ENCODE measurements at places on chromosomes 3 and 15.

DNA sequence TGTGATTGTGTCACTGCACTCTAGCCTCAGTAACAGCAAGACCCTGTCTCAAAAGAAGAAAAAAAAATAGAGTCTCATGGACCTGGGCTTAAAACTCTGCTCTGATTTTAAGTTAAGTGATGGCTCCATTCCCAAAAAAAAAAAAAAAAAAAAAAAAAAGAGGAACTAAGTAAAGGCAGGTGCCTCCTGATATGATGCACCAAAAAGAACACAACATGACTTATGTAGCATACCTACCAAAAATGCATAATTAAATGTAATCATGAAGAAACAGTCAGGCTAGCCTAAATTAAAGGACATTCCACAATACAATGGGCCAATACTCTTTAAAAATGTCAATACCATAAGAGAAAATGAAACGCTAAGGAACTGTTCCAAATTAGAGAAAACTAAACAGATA lies 5.4 kb upstream of the IREB2 start:
- no peak for DNase-seq

DNA sequence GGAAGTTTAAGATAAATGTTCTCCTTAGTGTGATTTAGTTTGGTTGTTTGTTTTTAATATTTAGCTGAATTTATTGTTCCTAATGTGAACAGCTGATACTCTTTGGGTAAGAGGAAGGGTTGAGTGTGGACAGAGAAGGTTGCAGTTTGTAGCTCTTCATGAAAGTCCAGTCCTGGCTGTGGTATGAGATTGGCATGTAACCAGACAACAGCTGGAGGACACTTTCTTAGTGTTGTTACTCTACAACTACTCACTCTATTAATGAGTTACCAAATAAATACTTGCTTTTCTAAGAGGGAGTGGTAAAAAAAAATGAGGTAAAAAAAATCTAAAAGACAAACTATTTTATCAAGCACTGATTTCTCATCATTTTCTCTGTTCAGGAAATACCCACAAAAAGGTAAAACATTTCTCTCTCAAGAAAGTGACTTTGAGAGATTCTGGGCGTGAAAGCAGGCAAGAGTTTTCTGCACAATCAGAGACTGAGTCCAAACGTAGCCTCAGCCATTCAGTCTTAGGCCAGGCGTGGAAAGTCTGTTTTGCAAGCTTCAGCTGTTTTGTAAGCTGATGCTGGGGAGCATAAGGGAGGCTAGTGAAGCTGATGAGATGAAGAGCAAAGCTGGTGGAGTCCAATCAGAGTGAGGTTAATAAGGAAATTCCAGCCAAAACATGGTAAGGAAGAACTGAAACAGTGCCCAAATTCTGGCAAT lies 138.5 kb upstream of the ARPP21 start:
- DNase-seq, result no peak

GRCh38 chr15:62250978-62251377 lies 85.9 kb upstream of the C2CD4B start:
- DNase-seq, result no peak

DNA sequence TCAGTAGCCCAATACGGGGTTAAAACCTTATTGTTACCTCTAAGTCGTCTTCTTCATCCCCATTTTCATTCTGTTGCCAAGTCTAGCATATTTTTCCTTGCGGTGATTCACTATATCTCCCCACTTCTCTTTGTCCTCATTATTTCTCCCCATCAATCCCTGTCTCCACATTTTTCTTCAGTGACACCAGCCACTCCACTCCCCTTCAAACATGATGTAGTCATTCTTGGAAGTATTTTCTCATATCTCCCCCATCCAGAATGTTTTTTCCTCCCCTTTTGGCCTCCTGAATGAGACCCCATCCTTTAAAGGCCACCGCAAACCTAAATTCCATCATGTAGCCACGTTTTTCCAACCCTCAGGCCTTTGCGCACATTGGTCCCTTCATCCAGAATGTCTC lies 105.9 kb downstream of the TOP2B start:
- DNase-seq, result no peak

- DNase-seq, result no peak
Observed at GRCh38 chr3:111605018-111605417, 9.9 kb upstream of the ZBED2 start.

GRCh38 chr3:84724877-84725276 lies 233.9 kb upstream of the CADM2 start:
- no peak for DNase-seq

DNA sequence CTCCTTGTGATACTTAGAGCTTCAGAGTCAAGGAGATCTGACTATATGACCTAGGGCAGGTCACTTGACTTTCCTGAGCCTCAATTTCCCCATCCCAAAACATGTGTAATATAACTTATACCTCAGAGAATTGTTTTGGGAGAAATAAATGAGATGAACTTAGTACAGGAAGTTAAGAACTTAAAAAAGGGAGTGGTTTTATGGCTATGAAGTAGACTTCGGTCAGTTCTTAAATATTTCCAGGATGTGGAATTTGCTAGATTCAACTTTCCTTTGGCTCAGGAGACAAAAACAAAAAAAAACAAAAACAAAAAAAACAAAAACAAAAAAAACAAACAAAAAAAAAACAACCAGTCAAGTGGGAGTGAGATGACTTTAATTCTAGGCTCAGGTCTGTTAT lies 116.7 kb downstream of the EDEM1 start:
- DNase-seq, result no peak

GRCh38 chr15:75796321-75796720 lies 46.9 kb upstream of the UBE2Q2 start:
- DNase-seq, result no peak

DNA sequence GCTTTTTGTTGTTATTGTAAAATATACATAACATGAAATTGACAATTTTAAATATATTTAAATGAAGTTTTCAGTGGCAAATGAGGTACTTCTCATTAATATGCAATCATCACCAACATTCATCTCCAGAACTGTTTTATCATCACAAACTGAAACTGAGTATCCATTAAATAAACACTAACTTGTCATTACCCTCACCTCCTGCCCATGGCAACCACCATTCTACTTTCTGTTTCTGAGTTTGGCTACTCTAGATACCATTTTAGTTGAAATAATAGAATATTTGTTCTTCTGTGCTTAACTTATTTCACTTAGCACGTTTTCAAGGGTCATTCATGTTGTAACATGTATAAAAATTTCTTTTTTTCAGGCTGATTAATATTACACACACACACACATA lies 834.3 kb downstream of the PLOD2 start:
- DNase-seq, result no peak

DNA sequence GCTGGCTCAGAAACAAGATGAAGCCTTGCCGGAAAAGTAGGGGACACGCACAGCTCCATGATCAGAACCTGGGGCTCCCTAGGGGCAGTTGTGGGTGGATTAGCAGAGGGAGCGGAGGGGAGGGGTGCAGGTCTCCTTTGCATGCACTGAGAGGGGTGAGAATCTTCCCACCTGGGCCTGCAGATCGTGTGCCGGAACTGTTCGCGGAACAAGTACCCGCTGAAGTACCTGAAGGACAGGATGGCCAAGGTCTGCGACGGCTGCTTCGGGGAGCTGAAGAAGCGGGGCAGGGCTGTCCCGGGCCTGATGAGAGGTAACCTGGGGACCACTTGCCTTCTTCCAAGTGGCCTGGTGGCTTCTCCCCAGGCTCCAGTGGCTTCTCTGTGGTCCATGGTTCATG lies 24.5 kb upstream of the NR2C2 start:
- DNase-seq, result no peak

- DNase-seq, result no peak
Observed at GRCh38 chr3:156433910-156434309, 121.0 kb downstream of the SSR3 start.

- no peak for DNase-seq
Observed at GRCh38 chr3:47577583-47578118, 1.0 kb downstream of the CSPG5 start.

GRCh38 chr3:89252016-89252415 lies 144.6 kb downstream of the EPHA3 start:
- DNase-seq, result no peak

DNA sequence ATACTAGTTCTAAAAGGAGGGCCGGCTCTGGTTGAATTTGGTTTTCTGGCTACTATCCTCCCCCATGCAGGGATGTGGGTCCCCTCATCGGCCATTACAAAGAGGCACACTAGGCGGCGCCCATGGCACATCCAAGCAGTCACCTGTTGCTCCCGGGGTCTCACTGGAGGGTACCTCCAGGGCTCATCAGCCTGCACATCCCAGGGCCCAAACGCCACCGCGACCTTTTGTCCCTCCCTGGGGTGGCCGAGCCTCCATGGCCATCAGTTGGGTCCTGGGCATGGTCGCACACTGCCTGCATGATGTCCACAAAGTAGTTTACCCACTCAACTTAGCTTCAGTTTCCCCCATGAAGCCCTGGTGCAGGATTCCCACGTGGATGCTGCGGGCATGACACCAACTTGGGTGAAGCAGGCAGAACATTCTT lies 28.3 kb downstream of the IDH3A start:
- no peak for DNase-seq

DNA sequence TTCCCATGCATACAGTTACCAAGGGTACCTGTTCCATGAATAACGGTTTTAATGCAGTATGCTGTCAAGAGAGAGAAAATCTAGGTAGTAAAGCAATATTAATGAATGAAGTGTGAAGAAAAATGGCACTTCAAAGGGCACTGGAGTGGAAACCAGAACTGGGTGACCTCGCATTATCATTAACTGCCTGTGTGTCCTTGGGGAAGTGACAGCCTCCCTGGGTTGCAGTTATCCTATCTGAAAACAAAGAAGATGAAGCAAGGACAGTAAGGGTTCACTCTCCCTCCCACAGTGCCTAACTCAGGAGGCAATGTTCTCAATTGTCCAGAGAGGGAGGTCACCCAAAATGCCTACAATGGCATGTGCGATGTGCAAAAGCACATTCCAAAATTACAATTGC lies 15.1 kb downstream of the MTHFS start:
- no peak for DNase-seq

DNA sequence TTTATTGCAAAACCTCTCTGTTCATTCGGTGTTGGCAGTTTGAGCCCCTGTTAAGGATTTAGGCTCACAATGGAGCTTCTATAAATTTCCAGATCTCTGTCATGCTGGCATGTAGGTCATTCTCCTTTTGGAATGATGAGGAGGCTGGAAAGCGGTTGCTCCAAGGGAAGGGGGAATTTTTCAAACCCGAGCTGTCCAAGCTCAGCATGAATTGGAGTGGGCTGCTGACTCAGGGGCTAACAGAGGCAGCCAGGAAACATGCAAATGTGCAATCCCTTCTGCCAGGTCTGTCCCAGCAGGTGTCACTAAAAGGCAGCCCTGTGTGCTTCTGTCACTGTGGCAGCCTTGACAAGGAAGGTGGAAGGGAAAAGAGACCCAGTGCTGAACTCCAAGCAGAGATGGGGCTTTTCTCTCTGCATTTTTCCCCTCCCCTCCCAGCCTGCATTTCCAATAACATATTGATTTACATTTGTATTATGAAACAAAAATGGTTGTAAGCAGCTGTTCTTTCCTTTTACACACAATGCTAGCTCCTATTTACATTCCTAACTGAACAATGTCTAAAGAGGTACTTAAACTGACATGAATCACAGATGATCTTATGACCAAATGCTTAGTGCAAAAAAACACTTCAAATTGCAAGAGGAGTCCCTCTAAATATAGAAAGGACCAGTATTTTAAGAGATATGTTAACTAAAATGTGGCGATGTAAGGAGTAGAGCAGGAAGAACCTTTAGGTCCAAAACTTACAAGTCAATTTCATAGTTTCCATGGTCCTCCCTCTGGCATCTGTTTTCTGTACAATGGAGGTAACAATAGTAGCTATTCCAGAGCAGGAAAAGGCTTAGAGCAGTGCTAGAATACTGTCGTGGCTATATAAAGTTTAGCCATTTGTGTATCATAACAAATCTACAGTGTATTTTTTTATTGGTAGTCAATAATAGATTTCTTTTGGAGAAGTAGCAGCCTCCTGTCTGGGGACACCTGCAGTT lies 84.5 kb upstream of the ATP10A start:
- DNase-seq, result no peak

DNA sequence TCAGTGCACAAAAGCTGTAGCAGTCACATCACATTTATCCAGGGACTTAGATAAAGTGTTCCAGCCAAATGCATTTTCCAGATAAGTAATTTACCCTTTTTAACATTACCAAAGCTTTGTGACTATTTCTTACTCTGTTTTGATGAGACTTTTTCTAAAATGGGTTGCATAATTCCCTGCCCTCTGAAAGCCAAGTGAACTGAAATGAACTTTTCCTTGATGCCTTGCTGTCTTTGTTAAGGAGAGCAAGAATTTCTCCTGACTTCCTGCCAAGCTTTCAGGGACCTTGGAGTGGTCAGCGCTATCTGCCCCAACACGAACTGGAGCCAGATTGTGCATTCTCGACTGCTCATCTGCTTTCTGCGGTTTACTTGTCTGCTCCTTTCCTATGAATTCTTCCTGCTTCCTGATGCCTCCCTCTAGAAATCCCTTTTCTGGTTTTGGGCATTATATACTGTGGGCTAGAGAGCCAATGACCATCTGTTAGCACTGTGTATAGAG lies 34.8 kb downstream of the EIF4E3 start:
- no peak for DNase-seq

DNA sequence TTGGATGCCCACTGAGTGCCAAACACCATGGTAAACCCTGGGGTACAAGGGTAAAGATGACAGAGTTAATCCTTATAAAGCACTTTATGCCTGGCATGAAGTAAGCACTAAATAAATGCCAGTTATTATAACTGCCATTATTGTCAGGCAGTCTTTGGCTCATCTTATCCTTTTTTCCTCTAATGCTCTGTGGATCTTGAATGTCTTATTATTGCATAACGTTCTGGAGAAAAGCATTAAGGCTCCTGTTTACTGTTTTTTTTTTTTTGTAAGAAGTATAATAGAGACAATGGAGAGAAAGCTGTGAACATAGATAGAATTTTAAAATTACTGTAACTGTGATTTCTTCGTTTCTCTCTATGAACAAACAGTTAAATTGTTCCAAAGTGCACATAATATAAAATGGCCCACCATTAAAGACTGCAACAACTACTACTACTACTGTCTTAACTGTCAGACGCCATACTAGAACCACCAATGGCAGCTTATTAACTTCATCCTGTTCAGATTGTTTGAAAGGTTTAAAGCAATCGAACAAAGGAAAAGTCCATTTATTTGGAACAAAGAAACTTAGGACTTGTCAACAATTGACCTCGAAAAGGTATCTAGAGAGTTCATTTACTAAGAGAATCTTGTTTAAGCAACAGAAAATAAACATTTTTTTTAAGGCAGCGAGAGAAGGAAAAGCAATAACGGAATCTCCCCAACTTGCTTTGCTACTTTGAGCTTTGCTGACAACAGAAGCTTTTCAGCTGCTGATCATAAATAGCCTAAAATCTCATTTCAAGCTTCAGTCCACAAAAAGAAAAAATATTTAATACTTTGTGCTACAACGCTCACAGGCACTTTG lies 520.7 kb downstream of the ROBO1 start:
- no peak for DNase-seq

GRCh38 chr3:134371542-134372324 lies 2.5 kb downstream of the AMOTL2 start:
- no peak for DNase-seq

GRCh38 chr3:38834717-38835116 lies 18.7 kb upstream of the SCN10A start:
- DNase-seq, result no peak
